ENCODE measurements at places on chromosomes 12 and 14.

DNA sequence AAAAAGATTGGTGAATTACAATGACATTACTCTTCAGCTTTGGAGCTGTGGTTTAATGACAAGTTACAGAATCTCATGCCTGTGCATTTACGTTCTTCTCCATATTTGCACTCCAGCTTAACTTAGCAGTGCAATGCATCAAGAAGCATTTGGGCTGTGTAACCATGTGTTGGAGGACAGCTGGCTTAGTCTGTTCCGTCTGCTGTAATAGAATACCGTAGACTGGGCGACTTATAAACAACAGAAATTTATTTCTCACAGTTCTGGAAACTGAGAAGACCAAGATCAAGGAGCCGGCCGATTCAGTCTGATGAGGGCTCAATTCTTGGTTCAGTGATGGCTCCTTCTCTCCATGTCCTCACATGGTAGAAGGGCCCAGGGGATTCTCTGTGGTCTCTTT, 943.5 kb downstream of the BCL11B start:
- no peak for DNase-seq

DNA sequence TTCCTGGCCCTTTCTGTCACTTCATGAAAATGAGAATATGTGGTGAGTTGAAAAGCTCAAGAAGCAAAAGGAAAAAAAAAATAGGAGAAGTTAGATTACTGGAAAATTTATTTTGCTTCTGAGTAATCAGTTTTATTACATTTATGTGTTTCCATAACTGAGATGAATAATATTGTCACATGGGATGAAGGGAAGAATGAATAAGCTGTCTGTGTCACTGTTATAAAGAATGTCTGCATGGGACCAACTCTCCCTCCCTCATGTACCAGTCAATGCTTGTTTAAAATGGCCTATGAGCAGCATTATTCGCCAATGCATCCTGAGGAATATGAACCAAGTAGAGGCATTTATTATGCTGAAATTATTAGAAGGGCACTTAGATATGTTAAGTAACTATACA, 246.3 kb downstream of the PRKD1 start:
- no peak for DNase-seq

GRCh38 chr12:127389923-127390322, 877.0 kb upstream of the TMEM132C start:
- DNase-seq: no peak

- DNase-seq: no peak
Measured at GRCh38 chr14:98169170-98169587, 1102.8 kb downstream of the BCL11B start.

DNA sequence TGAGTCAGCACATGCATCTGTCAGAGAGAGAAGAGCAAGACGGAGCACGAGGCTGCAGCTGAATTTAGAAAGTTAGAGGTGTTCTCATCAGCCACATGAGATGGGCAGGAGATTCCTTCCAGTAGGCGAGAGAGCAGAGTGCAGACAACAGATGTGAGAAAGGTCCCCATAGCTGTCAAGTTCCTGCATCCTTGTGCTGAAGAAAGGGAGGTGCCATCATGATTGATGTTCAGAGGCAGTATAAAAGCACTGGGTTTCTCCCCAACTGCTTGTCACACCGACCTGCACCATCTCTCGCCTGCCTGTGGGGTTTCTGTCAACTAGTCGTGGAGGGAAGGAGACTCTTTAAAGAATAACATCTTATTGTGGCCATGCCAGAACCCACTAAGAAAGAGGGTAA, at the start of gene MYBPC1:
MYBPC1 (plus strand) TSS at position 272 of the 400 bp plus-strand sequence; CDS start at position 372, 100 bp downstream.
- DNase-seq: no peak

DNA sequence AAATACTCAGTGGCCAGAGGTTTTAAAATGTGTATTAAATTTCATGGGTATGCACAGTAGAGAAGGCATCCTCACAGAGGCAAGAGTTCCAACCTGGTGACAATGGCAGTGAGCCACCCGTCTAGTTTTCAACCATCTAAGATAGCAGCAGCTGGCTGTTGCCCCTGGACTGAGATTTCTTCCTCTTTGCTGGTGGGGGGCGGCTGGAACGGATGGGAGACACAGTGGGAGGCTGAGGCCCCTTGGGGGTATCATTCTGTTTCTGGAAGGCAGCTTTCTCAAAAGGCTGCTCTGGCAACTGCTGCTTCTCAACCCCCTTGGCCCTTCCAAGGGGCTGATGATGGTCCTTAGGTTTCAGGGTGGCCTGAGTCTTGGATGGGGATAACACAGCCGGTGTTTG, 1.0 kb upstream of the IFFO1 start:
- DNase-seq: no peak

GRCh38 chr14:93785423-93785822, 2.9 kb downstream of the PRIMA1 start:
- no peak for DNase-seq

DNA sequence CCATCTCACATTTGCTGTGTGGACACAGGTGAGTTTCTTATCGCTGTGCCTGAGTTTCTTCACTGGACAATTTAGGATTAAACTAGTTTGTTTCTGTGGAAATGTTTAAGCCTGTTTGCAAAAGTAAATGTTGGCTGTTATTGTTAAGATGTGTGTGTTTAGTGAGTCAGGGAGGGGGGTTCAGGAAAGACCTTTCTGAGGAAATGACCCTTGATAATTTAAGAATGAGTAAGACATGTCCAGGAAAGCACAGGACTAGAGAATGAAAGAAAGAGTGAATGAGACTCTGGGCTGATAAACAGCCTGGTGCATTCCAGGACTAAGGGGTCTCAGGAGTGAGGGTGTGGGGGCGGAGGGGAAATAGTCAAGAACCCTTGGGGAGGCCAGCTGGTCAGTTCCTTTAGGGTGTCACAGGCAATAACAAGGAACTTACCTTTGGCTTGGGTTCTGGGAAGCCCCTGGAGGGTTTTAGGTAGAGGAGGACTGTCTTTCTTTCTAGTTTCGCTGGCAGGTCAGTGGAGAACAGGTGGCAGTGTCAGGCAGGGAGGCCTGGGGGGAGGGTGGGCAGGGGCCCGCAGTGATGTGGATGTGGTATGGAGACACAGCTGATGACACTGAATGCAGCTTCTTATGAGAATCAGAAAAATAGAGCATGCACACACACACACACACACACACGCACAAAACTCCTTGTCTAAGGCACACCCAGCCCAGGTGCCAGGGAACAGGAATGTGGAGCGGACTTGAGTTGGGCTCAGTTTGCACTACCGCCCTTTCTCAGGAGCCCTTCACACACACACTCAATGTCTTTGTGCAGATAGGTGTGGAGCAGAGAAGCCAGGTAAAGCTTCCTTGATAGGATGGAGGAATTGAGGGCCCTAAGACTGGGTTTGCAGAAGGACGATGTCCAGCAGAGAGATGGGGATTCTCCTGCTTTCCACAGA, 1005.5 kb downstream of the VRK1 start:
- DNase-seq: no peak

- no peak for DNase-seq
Measured at GRCh38 chr14:75636100-75636692, 24.5 kb downstream of the ERG28 start.

- no peak for DNase-seq
Measured at GRCh38 chr12:27573972-27574371, 50.0 kb downstream of the PPFIBP1 start.

DNA sequence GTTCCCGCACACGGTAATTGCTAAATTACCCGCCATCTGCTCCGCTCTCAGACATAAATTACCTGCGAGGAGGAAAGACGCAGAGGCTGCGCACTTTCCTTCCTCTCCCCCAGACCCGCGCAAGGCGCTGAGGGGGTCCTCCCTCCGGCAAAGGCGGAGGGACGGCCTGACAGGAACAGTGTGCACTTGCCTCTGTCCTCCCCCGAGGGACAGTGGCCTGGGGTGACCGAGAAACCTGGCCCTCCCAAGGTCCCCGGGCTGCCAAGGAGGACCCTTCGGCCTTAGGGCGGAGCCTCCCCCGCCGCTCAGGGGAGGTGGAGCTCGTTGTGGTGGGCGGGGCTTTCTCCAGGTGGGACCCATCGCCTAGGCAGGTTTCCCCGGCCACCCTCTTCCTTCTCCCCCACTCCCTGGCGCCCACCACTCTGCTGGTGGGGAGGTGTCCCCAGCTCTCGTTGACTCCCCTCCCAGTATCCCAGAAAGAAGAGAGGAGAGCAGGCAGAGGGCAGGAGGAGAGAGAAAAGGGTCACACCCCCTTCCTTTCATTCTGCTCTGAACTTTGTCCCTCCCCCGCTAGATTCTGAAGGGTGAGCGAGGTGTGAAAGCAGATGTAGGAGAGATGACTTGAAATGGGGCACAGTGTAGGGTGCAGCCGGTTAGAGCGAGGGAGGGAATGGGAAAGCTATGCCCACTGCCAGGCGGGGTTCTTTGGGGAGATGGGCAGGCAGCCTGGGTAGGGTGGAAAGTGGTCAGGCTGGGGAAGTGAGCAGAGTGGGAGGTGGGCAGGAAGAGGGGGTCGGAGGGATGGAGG, 11.4 kb upstream of the CALCOCO1 start:
- DNase-seq: no peak

DNA sequence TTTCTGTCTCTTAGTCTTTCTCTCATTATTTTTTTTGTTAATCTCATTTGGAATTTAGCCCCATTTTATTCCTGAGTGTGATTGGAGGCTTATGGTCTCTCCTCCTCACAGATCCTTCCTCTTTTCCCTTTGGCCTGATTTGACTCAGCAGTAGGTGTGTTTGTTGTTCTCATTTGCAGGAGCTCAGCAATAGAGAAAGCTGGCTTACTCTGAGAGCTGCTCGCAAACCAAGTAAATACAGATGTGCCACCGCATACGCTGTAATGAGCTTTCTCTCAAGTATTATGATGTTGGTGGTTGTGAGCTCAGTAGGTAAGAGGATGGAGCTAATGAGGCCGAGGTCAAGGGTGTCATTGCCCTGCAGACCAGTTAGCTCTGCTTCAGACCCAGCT, 206.5 kb downstream of the ETV6 start:
- no peak for DNase-seq

DNA sequence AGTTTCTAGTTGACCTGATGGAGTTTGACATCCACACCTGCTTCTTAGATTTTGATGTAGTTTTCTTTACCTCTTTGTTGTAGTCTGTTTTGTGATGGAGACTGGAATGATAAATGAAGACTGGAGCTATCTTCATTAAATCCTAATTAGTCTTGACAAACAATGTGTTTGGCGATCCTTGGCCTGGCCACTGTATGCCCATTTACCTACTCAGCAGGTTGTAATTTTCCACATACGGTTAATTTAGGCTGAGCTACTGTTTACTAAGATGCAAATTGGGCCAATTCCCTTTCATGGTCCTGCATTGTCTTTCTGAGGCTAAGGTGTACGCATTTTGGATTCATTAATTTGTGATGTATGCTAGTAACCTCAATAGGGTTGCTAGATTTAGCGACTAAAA, at the start of gene TAS2R7:
TAS2R7 (minus strand) TSS at position 41 of the 400 bp plus-strand sequence. CDS start 57 bp downstream, outside the sequence.
- no peak for DNase-seq

GRCh38 chr14:78863143-78863542, 693.0 kb downstream of the NRXN3 start:
- no peak for DNase-seq

GRCh38 chr12:93877446-93877845, 200.3 kb downstream of the CRADD start:
- no peak for DNase-seq

- DNase-seq: no peak
Measured at GRCh38 chr14:20789230-20789813, 8.3 kb downstream of the RNASE6 start.
